ENCODE measurements at places on chromosomes 2 and 18.
A peak's percentile ranks its signal among the peaks of the same experiment; 100 is the strongest.

DNA sequence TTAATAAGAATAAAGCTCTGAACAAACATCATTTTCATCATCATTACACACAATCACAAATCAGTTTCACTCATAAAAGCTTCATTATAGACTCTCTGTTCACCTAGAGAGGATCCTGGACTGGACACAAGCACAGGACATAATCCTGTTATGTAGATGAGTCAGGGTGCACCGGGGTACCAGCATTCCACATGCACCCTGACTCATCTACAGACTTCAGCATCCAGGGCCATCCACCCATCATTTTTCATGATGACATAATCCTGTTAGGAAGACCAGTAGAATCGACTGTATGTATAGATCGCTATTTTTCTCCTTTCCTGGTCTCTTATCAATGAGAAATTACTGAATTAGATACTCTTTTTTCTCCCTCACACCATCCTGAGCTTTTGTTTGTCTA is 73.7 kb upstream of the PIK3C3 start:
- no peak for DNase-seq

GRCh38 chr2:38549071-38549704 is 53.5 kb downstream of the HNRNPLL start:
- DNase-seq: no peak

DNA sequence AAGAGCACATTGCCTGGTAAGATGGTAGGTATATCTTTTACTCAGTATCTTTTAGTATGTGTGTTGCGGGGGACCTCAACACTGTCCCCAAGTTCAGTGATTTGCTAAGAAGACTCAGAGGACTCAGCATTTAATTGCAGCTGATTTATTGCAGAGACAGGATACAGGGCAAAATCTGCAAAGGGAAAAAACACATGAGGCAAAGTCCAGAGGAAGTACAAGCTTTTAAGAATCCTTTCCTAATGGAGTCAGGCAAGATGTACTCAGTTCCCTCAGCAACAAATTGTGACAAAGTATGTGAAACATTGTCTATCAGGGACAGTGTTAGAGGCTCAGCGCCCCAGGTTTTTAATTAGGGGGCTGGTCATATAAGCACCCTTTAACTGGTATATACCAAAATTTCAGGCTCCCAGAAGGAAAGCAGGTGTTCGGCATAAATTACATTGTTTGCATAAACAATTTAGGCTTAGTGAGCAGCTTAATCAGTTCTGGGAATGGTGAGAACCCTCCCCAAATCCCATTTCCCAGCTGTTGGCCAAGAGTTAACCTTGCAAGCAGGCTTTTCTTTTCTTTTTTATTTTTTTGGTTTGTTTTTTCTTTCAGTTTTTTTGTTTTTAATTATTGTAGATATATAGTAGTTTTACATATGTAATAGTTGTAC is 41.7 kb downstream of the RAB3GAP1 start:
- DNase-seq: no peak

DNA sequence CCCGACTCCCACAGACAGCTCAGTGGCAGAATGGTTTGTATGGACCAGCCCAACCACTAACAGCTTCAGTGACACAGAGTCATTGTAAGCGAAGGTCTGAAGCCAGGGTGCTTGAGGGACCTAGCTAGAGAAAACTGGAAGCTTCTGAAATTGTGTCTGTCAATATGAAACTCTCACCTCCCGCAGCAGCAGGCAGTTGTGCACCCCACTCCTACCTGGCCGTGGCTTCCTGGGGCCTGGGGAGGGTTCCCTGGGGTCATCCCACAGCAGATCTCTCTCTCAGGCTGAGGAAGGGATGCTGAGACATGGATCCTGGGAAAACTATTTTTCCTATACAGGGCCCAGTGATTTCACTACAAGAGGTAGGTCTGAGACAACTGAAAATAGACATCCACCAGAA is 229.5 kb downstream of the TFCP2L1 start:
- DNase-seq: no peak

GRCh38 chr2:37324786-37325624 is at the start of gene PRKD3:
TSS of gene PRKD3 (minus strand) at chr2:37324833. CDS start at chr2:37316524, 8,309 bp downstream.
- no peak for DNase-seq

GRCh38 chr18:22163416-22164161 is 5.8 kb upstream of the GATA6 start:
- no peak for DNase-seq

GRCh38 chr2:177501186-177501585 is 108.6 kb downstream of the AGPS start:
- DNase-seq: no peak

DNA sequence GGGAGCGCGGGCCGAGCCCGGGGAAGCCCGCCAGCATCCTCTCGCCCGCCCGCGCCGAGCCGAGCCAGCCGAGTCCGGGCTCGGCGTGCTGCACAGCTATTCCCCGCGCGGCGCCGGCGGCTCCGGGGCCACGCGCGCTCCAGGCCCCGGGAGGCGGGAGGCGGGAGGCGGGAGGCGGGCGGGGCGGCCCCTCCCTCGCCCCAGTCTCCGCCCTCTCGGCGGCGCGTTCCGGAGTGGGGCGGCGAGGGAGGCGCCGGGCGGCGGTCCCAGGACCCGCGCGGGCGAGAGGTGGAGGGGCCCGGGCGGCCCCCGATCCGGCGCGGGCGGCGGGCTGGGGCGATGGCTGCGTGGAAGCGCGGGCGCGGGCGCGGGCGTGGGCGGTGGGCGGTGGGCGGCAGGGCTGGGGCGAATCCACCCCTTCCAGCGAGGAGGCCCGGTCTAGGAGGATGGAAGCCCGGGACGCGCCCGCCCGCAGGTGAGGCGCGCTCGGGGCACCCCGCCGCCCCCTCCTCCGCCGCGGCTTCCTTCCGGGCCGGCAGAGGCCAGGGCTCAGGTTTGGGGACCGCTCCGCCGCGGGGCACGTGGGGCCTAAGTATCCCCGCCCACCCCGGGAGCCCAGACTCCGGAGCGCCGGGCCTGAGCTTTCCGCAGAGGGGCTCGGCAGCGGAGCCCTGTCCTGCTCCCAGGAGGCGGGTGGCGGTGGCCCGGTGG is at the start of gene ADCY3:
ADCY3 (minus strand) TSS at position 140 of the 711 bp plus-strand sequence. CDS start 1,250 bp downstream, outside the sequence.
- no peak for DNase-seq

GRCh38 chr2:98478088-98478551 is 33.5 kb downstream of the INPP4A start:
- no peak for DNase-seq

DNA sequence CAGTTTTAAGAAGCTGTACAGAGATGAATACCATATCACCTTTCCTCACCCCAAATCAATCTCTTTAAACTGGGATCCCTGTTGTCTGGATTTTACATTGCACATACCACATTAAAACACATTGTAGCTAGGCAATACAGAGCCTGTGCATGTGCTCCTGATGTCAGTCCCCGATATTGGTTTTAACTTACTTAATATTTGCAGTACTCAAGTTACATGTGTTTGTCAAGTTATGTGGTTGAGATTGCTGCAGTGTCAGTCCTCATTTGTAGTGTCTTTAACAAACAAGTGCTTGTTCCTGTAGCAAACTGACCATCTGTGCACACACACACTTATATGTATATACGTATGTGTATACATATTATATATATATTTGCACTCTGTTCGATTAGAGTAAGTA is 10.4 kb upstream of the UBE2E3 start:
- no peak for DNase-seq

DNA sequence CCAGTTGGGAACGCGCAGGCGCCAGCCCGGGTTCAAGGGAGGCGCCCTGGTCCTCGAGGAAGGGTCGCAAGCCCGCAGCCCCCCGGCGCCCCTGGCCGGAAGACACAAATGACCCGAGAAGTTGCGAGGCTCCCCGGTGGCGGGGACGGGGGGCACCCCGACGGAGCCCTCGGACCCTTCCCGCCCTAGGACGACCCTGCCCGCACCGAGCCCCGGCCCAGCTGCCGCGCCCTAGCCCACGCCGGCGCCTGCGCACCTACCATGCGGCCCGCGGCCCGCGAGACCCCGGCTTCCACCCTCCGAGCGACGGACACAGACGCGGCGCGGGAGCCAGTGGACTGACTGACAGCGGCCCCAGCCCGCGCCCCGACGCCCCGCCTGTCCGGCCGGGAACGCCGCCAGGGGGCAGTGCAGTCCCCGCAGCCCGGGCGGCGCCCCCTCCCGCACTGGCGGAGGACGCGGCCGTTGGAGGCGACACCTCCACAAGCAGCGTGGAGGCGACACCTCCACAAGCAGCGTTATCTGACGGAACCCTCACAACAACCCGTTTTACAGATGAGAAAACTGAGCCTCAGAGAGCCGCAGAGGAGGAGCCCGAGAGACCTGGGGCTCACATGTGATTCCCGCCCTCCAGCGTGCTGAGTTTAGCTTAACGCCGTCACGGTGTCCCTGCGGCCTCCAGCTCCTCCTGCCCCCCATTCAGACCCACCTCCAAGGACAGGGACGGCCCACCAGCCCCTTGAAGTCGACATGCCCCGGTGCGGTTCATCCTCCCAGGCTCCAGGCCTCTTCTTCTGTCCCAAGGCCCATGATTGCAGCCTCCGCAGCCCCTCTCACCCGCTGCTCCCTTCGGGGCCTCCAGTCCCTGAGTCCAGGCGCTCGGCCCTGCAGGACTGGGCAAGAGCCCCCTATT is at the start of gene NMUR1:
NMUR1 (minus strand) TSS at position 347 of the 913 bp plus-strand sequence; CDS start at position 263, 84 bp downstream.
- peak; percentile 36 for DNase-seq

DNA sequence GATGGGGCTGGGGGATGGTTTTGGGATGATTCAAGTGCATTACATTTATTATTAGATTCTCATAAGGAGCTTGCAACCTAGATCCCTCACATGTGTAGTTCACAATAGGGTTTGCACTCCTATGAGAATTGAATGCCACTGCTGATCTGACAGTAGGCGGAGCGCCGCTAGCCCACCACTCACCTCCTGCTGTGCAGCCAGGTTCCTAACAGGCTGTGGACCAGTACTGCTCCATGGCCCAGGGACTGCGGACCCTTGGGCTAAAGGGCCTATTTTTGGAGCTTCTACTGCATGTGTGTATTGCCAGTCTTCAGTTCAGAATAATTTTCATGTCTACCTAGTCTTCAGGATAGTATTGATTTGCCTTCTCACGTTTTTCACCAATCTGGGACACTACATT is 165.3 kb upstream of the TWIST2 start:
- DNase-seq: no peak

- no peak for DNase-seq
Observed at GRCh38 chr2:26573241-26573925, 67.8 kb downstream of the CIB4 start.

DNA sequence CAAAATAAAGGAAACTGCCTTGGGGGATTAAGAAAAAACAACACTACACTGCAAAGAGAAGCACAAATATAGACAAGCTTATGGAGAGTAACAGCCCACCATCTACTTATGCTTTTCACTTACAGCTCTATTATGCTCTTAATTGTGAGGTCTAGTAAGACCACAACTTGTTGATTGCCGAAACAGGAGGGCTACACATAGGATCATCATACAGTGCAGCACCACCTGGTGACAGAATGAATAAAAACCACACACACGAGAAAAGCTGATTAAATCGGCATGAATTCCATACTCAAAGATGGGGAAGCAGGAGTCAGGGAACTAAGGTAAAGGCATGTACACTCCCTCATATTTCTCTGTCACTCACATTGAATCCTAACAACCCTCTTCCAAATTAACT is 259.2 kb downstream of the IKZF2 start:
- no peak for DNase-seq

DNA sequence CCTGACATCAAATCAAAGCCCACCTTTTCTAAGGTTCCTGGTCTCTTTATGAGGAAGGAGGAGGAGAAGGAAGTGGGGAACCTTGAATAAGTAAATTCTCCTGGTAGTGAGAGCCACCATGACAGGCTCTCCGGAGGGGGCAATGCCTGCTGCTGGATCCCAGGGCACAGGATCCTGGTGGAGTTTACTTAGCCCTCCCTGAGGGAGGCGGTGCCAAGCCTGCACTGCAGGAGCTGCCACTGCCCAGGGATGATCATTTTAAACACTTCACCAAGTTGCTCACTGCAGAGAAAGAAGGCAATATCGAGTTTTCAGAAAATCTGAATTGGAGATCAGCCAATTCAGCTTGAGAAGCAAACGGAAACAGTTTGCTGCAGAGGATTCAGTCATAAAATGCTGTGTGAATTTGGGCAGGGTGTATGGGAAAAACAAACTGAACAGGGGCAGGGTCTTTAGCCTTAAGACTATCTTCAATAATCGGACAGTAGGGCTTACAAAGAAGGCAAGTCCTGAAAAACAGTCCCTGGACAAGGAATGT is 200.7 kb downstream of the RAD51AP2 start:
- no peak for DNase-seq

DNA sequence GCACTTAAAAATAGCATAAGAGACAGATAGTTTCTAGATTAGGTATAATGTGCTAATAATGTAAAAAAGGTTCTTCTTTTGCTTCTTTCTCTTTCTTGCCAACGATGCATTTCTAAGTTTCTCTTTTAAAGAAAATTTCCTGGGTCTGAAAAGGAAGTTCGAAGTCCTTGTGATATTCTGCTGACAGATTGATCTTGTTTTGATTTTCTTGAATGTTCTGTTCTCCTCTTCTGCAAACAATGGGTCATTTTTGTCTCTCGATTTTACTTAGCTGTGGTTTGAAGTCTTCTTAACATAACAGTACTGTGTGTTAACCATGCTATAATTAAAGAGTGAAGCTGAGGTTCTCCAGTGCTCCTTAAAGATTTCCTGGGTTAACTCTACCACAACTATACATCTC is 61.1 kb upstream of the ACYP2 start:
- DNase-seq: no peak

DNA sequence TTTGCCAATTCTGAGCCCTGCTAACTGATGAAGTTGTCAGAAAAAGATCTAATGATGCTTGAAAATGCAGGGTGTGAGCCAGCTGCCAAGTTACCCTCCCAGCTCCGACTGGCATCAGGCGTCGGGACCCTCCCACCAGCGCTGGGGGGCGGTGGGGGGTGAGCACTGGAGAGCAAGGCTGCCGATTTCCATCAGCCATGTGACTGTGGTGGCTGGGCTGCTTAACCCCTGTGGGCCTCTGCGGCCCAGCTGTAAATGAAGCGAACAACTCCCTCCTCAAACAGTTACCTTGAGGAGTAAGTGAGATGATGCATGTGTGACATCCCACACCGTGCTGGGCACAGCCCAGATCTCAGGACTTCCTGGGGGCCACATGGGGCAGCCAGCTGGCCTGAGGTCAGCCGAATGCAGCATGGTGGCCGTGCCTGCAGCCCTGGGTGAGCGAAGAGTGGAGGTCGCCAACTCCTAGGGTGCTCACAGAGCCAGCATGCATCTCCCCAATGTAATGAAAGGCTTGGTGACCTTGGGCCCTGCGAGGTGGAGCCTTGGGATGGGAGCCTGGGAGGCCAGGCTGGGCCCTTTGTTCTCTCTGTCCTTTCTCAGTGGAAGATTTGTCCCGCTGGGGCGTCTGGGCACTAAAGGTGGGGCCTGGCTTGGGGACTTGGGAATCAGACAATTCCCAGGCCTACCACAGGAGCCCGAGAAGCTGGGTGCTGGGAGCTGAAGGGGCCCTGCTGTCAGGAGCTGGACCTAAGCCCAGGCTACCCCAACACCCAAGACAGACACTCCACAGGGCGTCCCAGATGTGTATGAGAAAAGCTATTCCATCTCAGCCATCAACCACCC is 25.1 kb downstream of the CIB4 start:
- no peak for DNase-seq

GRCh38 chr2:216908300-216908699 is 48.4 kb upstream of the TNP1 start:
- DNase-seq: no peak

- DNase-seq: no peak
Observed at GRCh38 chr2:86323273-86324021, 14.0 kb downstream of the REEP1 start.

- no peak for DNase-seq
Observed at GRCh38 chr2:234533626-234534025, 36.7 kb upstream of the ARL4C start.

- DNase-seq: no peak
Observed at GRCh38 chr2:141911485-141912066, 219.2 kb downstream of the LRP1B start.

GRCh38 chr2:114049280-114049679 is 159.4 kb downstream of the ACTR3 start:
- no peak for DNase-seq

- no peak for DNase-seq
Observed at GRCh38 chr18:70005580-70005979, 57.9 kb upstream of the CD226 start.

All from HL-60 (cell line).